ENCODE measurements at places on chromosomes 1 and 21. TPM values are rescaled to one million over a fixed set of nuclear protein-coding genes. Genes with fewer than 3 reads are reported as not detected.

Gene TMEM61
- 2.9 TPM for total RNA-seq

Gene BTBD8
- 6.7 TPM for total RNA-seq

Gene TCHHL1
- total RNA-seq: not detected

Gene PGLYRP4
- total RNA-seq: not detected

GRCh38 chr1:214272964-214273533 is 7.9 kb upstream of the SMYD2 start:
- DNase-seq: no peak

- DNase-seq: no peak
Observed at GRCh38 chr1:186189156-186189555, 185.9 kb downstream of the TPR start.

DNA sequence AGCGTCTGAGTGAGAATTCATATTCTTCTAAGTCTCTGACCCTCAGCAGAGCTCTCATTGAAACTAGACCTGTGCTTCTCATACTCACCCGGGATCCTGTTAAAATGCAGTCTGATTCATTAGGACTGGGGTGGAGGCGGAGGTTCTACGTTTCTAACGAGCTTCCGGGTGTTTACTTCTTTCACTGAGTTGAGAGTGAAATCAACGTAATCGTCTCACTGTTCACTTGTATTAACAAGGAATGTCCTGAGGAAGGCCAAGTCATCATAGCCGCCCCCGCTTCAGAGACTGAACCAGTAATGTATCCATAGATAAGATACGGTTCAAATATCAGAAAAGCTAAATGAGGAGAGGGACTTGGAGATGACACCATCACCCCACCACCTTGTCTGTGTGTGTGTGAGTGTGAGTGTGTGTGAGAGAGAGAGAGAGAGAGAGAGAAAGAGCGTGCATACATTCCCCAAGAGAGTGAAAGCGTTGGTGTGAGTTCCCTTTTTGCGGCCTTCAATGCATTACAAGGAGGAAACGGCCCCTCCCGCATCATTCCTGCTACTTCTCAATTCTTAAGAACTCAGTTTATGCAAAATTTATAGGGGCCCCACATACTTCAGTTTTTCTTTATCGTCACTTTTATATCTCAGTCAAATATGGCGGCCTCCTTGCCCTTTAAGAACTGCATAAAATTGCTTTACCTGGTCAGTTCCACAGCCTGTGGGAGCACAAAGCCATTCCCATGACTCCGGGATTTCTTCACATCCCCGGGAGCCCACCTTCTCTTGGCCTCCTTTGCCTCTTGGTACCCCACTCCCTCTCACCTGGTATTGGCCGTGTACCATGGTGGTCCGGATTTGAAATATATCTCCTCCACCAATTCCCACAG is 19.8 kb downstream of the KMO start:
- DNase-seq: no peak
